ENCODE measurements at places on chromosomes 2 and 18.

DNA sequence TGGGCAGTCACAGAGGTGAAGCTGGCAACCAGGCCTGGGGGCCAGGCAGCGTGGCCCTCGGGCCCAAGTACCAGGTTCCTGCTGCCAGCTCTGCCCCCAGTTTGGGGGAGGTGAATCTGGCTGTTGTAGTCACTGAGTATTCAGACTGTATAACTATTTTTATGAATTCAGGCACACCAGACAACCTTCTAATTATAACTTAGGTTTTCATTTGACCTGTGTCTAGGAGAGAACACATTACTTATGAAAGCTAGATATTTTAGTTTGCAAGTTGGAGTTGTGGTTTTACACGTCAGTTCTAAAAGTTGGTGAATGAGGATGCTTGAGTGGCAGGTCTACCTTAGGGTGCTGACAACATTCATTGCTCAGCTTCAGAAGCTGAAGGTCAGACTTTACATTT, 71.7 kb downstream of the LIMS1 start:
- DNase-seq: no peak

DNA sequence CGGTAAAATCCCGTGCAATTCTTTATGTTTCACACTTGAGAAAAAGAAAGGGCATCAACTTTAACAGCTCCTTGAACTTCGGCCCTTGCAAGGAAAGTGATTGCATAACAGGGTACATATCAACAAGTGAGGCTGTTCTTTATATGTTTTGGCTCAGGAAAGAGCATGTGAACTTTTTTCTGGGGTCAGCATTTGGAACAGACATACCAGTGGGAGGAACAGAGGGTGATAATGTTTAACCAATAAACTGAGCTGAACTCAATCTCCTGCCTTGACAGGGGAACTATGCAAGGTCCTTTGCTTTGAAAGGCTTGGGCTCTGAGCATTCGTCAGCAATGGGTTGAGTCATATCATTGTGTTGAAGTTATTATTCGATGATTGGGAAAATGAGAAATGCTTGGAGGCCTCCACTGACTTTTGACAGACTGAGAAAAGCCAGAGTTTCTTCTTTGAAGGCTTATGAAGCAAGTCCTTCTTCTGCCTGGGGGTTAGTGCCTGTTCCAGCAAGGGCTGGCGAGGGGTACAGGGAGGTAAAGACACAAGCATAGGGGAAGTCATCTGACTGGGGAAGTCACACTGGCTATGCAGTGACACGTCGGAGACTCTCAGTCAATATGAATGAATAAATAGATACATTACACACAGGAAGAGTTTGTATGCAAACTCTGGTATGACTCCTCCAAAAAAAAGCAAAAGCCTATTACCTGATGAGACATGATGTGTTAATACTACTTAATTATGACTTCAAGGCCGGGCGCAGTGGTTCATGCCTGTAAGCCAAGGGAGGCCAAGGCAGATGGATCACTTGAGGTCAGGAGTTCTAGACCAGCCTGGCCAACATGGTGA, 57.2 kb downstream of the CYB5A start:
- DNase-seq: no peak

- DNase-seq: no peak
Measured at GRCh38 chr2:112579241-112579640, 5.2 kb upstream of the CHCHD5 start.

- no peak for DNase-seq
Measured at GRCh38 chr2:70145851-70146739, 44.7 kb downstream of the C2orf42 start.

DNA sequence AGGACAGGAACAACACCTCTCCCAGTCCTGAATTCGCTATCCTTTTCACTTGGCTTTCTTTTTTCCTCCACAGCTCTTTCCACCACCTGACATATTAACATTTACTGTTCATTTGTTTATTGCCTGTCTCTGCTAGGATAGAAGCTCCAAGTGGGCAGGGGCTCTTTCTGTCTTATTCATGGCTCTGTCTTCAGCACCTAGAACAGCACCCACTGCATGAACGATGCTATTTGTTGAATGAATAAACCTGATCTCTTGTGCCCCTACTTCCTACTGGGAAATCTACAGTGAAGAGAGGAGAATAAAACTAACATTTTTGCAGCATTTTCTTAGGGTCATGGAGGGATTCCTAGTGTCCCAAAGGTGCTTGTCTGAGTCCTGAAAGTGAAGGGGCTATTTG, 24.4 kb upstream of the GAREM2 start:
- DNase-seq: no peak

DNA sequence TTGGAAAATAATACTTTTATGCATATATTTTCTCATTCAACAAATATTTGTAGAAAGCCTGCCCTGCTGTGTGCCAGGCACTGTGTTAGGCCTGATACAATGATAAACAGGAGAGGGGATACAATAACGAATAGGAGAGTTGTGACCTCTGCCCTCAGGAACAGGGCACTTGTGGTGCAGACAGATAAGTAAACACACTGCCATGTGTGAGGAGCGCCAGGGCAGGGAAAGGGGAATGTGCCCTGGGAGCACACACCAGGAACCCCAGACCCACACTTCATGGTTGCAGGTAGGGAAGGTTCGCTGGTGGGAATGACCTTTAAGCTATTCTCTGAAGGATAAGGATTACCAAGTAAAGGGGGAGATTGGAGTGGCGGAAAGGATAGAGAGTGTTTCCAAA, 42.2 kb upstream of the DSC1 start:
- no peak for DNase-seq

- DNase-seq: no peak
Measured at GRCh38 chr2:85255813-85256594, 71.8 kb downstream of the TGOLN2 start.

DNA sequence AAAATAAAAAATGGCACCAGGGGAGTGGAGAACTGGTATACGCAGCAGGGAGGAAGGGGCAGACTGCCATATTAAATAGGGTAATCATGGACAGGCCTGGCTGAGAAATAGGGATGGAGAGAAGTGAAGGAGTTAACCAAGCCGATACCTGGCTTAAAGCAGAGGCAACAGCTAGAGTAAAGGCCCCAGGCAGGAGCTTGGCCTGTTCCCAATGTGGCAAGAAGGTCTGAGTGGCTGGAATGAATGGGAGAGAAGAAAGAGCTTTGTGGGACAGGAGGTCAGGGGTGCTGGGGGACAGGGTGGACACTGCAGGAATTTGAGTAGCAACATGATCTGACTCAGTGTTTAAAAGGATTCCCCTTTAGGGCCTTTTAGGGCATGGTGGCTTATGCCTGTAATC, 15.9 kb upstream of the AGFG1 start:
- no peak for DNase-seq

GRCh38 chr18:6476880-6477279, 62.2 kb upstream of the L3MBTL4 start:
- no peak for DNase-seq

GRCh38 chr2:127039387-127040031, 67.4 kb downstream of the BIN1 start:
- no peak for DNase-seq

GRCh38 chr2:48568547-48568946, 38.6 kb downstream of the STON1 start:
- no peak for DNase-seq

DNA sequence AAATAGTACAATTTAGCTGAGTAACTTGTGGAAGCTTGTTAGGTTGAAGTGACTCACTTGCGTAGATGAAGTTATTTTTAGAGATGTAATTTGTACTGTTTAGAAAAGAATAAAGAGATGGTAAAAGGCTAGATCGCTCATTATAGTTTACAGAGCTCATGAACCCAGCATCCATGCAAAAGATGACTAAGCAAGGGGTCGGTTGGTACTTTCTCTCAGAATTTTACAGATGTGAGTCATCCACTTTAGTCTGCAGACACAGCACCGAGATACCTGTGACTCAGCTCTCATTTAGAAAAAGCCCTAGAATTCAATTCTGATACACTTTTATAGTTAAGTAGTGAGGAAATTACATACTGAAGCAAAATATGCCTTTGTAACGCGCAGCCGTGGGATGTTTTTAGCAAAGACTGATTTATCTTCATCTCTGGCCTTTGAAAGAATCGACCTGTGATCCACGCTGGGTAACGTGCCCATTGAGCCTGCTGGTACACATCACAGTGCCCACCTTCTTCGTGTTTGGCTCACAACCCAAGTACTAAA, 116.5 kb upstream of the FOSL2 start:
- DNase-seq: no peak

DNA sequence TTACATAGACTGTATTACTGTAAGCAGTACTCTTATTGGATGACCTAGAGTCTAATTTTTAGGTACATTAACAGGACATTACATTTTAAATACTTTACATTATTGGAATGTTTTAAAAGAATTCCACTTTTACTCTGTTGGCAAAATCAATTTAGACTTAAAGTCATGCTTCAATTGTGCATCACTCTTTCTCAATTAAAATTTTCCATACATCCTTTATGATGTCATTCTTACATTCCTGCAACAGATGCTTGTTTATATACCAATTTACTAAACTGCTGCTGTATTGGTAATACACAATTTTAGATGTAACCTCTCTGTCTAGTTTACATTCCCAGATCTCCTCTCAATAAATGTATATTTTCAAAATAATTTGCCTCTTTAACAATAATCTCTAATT, 440.1 kb downstream of the ZEB2 start:
- DNase-seq: no peak

GRCh38 chr18:58397385-58398132, 231.3 kb downstream of the ALPK2 start:
- DNase-seq: no peak

DNA sequence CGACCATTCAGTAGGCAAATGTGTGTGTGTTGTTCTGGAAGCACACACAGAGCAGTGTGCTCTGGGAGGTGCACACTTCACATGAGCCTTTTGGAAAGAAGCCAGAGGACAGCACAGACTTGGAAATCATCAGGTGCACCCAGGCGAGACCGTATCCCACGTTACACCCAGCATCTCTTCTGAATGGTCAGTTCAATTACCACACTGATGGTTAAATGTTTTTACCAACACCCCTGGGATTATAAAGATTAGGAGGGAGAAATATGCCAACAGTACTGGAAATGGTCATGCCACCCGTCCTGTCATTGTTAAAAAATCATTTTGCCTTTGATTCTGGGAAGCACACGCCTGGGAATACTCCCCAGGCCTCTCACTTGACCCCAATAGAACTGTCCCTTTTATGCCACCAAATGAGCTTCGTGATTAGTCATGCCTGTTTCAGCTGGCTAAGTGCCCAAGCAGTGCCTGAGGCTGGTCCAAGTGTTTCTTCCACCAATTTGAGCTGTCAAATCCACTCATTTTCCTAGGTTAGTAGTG, 183.7 kb downstream of the NRP2 start:
- DNase-seq: no peak

DNA sequence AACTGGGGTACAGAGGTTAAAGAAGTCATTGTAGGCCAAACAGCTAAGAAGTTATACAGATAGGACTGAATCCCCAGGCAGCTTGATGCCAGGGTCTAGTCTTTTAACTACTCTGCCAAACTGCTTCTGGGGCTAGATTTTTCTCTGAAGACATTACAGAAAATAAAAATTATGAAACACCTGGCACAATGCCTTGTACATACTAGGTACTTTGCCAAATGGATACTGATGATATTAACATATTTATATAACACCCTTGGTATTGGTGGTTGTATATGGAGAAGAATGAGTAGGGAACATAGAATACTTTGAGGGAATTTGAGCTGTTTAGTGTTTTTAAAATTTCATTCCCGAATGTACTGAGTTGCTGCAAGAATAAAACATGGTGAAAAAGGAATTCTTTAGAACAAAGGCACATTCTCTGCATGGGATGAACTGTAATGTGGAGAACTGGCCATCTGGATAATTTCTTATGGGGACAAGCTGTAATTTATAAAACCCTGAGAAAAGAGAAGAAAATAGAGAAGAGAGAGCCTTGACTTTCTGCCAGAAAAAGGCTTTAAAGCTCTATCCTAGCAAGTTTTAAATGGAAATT, 210.9 kb upstream of the TMEM200C start:
- DNase-seq: no peak

GRCh38 chr2:22753476-22753875, 631.5 kb upstream of the KLHL29 start:
- no peak for DNase-seq

GRCh38 chr18:79528316-79528695, 132.6 kb downstream of the NFATC1 start:
- no peak for DNase-seq

- DNase-seq: no peak
Measured at GRCh38 chr18:35441857-35442595, 55.7 kb downstream of the INO80C start.

- DNase-seq: no peak
Measured at GRCh38 chr18:50836521-50836957, 16.7 kb upstream of the MRO start.

DNA sequence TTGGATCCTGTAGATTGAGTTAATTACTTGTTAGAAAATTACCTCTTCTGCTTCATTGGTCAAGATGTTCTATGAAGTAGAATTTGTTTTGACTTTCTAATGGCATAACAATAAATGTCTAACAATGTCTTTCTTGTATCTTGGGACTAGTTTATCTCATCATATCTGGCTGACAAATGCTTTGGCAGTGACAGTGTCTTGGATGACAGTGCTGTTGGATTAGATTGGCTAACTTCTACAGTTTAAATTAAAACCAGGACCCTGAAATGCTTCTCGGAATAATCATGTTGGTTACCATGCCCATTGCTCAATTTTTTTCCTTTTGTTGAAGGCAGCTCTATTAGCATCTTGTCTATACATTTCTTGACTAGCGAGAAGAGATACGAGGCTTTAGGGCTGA, 176.9 kb downstream of the PARD3B start:
- no peak for DNase-seq

GRCh38 chr2:42933824-42934254, 141.5 kb upstream of the HAAO start:
- no peak for DNase-seq

- no peak for DNase-seq
Measured at GRCh38 chr18:9984080-9984479, 70.3 kb downstream of the VAPA start.

DNA sequence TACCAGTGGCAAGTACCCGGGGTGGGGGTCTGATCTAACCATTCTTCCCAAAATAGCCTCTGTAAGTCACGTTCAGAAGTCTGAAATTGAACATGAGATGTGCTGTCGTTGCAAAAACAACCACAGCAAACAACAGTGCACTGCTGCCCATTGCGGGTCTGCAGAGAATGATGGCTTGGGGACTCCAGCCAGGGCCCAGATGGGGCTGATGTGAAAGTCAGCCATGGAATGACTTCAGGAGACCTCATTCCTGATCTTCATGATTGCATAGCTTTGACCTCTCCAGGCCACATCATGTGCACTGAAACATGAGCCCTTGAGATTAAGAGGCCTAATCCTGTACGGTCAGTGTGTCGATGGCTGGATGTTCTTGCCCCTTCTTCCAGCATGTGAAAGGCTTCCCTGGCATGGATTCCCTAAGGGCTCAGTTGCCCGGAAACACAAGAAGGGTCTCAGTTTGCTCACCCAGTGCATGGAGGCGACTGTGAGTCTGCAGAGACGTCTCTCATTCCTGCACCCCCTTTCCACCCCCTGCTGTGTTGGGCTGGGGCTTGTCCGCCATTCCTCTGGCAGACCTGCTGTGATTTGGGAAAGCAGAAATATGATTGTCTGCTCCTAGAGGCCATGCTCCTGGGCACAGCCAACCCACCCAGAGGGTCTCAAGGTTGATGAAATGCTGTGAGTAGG, 191.6 kb downstream of the SEPTIN10 start:
- no peak for DNase-seq

- DNase-seq: no peak
Measured at GRCh38 chr2:39264733-39265132, 21.0 kb upstream of the CDKL4 start.
